ENCODE measurements at places on chromosomes 1 and 21.

DNA sequence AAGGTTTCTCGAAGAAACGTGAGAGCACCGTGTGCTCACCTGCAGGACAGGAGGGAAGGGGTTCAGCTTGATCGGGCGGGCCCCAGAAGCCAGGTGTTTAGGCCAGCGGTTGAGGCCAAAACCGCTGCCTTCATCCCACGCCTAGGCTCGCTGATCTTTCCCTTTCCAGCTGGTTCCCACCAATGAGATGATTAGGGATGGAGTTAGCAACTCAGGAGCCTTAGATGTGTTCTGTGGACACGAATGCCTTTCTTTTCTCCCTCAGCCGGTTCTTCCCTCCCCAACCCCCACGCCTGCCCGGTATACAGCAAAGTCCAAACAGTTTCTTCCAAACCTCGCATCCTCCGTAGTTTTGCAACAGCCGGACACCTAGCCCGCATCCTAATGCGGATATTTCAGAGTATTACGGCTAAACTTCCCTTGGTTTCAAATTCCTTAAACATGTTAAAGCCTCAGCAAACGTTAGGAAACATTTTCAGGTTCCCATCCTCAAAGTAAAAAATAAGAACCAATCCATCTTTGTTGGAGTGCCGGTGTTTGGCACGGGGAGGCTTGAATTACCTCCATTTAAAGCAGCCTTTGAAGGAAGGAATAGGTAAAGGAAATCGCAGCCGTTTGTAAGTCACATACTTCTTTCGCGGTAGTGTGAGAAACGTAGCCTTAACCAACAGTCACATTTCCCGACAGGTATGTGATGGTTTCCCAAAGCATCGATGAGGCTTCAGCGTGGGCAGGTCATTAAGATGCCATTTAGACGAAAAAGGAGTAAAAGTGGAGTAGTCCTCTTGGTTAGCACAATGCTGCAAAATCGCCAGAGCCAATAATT is 1.1 kb downstream of the LRRC8C start:
- peak; percentile 51 for DNase-seq

DNA sequence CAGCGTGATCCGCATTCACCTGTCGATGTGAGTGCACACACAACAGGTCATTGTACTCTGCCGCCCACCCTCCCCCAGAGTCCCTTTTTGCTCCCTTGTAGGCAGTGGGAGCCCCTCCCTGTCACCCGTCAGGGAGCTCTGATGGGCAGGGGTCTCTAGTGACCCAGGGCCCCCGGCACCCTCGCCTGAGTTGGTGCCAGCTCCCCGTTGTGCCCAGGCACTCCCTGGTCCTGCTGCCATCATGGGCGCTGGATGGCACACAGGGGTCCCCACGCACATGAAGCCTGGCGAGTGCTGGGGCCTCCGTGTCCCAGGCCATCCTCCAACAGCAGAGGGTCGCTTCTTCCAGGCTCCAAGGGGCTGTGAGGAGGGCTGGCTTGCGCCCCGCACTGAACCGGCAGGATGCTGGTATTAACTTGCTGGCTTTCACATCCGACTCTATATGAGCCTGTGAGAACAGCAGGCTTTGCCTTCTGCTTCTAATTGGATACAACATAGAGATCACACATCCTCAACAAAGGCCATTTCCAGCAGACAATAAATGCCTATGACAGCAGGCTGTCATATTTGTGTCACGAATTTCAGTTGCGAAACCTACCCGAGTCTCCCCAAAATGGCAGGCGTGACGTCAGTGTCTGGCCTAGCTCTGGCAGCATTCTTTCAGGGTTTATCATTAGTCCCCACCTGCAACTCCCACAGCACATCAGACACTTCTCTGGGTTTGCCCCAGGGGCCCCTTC is 35.4 kb downstream of the KIAA1614 start:
- no peak for DNase-seq

- no peak for DNase-seq
Measured at GRCh38 chr1:56991576-56991975, 25.8 kb upstream of the C8B start.

- peak; percentile 50 for DNase-seq
Measured at GRCh38 chr21:34011660-34012059, 61.7 kb upstream of the MRPS6 start.

DNA sequence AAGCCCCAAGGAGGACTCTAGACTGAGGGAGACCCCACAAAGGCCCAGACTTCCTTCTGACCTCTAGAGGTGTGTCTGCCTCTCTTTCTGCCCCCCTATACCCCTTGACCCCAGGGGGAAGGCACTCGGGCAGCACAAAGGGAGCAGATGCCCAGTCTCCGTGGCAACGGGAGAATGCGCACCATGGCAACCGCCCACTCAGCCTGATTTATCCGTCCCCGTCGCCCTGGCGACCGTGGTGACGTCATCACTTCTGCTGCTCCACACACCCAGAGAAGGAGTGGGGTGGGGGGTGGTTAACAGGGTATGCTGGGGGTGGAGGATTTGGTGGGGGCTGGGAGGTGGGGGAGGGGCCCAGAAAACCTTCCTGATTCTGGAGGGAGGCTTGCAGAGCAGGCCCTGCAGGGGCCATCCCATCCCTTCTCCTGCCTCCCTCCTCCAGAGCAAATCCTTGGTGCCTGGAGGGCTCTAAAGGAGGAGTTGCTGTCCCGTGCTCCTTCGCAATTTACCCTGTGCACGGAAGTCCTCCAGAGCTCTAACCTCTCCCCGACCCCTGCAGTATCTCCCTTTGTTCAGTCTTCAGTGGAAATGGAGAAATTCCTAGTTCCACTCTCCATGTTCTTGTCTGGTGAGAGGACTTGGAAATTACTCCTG is 6.3 kb downstream of the CELF3 start:
- DNase-seq, result no peak

GRCh38 chr1:245971711-245972085 is 535.4 kb downstream of the SMYD3 start:
- DNase-seq, result no peak

DNA sequence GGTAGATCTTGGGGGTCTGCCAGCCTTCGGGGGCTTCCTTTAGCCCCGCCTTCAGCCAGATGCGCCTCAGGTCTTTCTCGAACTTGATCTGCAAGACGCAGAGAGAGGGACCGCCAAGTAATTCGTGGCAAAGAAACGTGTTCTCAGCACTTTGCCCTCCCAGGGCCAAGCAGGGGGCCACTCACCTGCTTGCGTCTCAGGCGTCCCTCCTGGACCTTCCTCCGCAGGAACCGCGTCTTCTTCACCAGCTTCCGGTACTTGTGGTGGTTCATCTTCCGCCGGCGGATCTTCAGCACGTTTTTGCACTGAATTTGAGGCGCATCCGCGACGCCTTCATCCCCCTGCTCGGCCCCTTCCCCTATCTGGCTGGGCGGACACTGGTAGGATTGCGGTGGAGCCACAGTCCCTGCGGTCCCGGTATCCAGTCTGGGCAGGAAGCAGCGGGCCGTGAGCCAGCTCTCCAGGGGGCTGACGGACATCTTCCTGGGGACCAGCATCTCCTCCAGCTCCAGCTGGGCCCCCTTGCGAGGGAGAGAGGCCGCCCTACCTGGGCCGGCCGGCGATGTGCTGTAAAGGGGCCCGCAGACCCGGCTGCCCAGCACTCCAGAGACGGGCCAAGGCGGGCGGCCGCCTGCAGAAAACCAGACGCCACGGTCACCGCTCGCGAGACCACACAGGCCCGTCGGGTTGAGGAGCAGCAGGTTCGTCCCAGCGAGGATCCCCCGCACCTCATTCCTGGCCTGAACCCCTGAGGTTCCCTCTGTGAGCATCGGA is 1.0 kb downstream of the AURKAIP1 start:
- DNase-seq, result no peak

DNA sequence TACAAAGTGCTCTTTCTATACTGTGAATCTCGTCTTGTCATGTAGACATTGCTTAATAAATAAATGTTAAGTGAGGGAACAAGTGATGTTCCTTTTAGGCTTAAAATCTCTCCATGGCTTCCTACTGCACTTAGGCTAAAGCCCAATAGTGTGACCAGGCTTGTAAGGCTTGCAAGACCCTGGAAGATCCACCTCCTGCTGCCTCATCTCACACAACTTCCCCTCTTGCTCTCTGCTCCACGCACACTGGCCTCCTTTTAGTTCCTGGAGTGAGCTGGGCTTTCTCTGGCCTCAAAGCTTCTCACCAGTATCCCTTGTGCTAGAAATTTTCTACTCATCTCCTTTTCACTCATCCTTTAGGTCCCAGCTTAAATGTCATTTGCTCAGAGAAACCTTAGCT is 41.5 kb upstream of the DIPK1A start:
- no peak for DNase-seq

- DNase-seq, result no peak
Measured at GRCh38 chr1:38891753-38892152, 10.4 kb upstream of the GJA9 start.

- DNase-seq, result no peak
Measured at GRCh38 chr1:171286032-171286705, 27.8 kb upstream of the FMO4 start.

DNA sequence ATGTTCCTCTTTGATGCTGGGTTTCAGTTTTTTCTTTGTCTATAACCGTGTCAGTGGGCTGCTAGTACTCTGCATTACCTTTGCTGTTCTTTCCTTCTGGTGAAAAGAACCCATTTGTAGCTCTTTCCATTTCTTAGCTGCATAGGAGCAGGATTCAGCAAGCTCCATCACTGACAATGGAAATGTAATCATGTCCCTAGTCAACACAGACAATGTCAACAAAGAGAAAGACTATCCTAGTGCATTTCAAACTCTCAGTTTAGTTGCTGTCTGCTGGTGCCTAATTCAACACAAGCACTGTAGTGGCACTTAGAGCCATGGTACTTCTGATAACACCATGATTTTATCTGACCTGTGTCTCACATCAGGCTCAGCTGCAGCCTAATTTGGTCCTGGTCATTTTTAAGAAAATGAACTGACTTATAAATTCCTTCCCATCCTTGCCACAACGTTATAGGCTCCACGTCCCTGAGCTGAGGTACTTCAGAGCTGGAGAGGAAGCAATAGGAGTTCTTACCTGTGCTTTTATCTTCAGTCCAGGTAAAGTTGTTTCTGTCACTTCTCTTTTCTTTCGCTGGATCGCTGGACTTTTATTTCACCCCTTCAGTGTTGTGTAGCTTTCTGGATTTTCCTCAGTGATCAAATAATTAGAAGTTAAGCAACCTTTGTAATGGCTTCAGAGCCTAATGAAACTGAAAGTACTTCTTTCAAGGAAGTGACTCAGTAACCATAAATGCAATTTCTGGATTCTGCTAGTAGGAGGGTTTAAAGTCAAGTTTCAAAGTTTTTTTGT is at the start of gene GBP3:
Gene GBP3 (minus strand): TSS at position 700 of the 793 bp plus-strand sequence. CDS start 2,145 bp downstream, outside the sequence.
- peak; percentile 77 for DNase-seq

GRCh38 chr1:234222561-234223280 is 150.5 kb upstream of the COA6 start:
- no peak for DNase-seq

DNA sequence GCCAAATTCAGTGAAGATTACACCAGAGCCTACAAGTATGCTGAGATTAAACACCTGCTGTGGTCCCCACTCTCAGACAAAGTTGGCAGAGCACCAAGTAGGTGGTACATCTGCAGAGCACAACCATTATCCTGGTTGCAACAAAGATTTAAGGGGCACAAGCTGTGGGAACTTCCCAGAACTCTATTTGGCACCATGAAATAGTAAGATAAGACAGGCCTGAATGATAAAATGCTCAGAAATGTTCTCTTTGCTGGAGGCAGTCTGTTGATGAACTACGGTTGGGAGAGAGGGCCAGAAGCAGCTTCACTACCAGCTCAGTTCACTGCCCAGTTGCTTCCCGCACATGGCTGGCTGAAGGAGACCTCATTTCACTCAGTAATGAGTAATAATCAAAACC is 19.9 kb downstream of the RPL5 start:
- no peak for DNase-seq

DNA sequence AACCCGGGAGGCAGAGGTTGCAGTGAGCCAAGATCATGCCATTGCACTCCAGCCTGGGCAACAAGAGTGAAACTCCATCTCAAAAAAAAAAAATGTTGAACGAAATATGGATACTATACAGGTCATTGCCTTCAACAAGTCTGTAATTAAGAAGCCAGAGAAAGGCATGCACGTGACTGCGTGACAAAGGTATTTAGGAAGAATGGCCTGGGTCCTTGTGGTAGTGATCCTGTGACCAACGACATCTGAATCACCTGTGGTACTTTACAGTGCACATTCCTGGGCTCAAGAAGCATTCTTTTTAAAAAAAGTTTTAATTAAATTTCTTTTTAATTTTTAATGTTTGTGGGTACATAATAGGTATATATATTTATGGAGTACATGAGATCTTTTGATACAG is 115.0 kb downstream of the GREM2 start:
- DNase-seq, result no peak

DNA sequence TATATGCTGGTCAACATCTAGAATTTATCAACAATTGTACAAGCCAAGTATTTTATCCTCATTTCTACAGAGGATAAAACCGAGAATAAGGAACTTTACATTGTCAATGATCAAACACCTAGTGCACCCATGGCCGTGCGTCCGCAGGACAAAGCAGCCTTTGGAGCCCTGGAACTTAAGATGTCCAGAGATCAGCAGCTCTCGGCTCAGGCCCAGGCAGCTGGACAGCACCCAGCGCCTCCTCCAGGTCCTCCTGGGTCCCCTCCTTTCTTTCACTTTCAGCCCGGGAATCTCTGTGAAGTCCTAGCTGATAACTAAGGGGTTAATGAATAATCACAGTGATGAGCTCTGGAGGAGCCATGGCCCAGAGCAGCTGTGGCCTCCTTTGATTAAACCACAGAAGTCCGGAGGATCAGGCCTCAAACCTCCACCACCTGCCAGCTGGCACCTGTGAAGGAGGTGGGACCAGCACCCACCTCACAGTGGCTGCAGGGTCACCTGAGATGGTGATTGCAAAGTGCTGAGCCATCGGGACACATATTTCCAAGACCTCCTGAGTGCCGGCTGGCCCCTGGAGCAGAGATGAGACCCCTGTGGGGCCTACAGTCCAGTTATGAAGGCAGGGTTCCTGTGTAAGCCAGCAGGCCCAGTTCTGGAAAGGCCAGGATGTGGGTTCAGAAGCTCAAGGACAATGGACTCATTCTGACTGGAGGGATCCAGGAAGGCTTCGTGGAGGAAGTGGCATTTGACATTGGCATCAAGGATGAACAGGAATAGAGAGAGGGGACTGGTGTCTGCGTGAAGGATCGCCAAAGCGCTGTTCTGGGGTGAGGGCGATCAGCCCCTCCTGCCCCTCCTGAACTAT is 11.6 kb upstream of the SAMD11 start:
- peak; percentile 22 for DNase-seq

DNA sequence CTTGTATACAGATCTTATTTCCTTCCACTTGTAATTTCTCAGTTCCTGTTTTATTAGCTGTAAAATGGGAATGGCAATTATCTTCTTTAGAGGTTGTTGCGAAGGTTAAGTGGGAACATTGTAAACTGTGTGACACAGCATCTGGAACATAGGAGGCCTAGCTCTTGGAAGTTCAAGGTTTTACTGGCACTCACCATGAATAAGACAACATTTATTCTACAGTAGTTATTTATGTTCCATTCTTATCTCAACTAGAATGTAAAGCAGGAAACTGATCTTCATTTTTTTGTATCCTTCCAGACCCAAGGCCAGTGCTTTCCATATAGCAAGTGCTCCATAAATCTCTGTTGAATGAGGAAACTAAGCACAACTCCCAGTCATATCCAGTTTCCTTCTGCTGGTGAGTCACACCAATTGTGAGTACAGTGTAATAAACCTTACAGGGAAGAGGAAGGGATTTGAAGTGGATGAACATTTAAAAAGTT is 1.4 kb downstream of the BCL10 start:
- DNase-seq, result peak; percentile 62

- no peak for DNase-seq
Measured at GRCh38 chr1:241219449-241219848, 137.6 kb downstream of the RGS7 start.
